ENCODE measurements at places on chromosomes 13 and 19. TPM values are rescaled to one million over a fixed set of nuclear protein-coding genes. Genes with fewer than 3 reads are reported as not detected.

- H3K4me3 ChIP-seq, result no peak overlapping the region
- H3K27me3 ChIP-seq, result no peaks in the 10 kb centered on the region
- H3K36me3 ChIP-seq, result no peaks in the 10 kb centered on the region
- no peak overlapping the region for H3K27ac ChIP-seq
These were observed 479.1 kb downstream of the FOXO1 start for GRCh38 chr13:40187324-40187795.

DNA sequence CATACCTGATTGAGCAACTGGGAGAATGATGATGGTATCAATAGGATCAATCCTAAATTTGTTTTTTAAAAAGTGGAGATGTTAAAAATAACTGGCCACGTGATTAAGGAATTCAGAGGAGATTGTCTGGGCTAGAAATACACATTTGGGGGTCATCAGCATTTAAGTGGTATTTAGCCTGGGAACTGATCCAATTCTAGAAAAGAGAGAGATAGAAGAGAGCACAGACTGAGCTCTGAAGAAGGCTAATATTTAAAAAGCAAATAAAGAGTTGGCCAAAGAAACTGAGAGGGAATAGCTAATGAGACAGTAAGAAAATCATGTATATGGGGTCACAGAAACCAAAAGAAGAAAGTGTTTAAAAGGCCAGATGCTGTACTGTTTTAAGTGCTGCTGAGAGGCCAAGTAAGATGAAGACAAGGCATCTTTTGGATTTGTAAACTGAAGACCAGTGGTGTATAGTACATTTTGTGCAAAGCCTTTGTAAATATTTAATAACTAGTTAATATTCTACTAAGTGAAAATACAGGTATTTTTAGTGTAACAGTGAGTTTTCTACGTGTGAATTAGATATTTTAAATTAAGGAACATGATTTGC, 40.2 kb downstream of the UBL3 start:
- no peaks in the 10 kb centered on the region for H3K27me3 ChIP-seq
- H3K36me3 ChIP-seq, result no peaks in the 10 kb centered on the region
- no peak overlapping the region for H3K4me3 ChIP-seq
- DNase-seq, result no peak
- no peaks in the 10 kb centered on the region for H3K4me1 ChIP-seq

GRCh38 chr19:35220315-35220921, 8.1 kb downstream of the FAM187B start:
- DNase-seq, result no peak
- H3K4me1 ChIP-seq, result no peaks in the 10 kb centered on the region
- H3K27me3 ChIP-seq, result no peaks in the 10 kb centered on the region
- H3K27ac ChIP-seq, result no peak overlapping the region

DNA sequence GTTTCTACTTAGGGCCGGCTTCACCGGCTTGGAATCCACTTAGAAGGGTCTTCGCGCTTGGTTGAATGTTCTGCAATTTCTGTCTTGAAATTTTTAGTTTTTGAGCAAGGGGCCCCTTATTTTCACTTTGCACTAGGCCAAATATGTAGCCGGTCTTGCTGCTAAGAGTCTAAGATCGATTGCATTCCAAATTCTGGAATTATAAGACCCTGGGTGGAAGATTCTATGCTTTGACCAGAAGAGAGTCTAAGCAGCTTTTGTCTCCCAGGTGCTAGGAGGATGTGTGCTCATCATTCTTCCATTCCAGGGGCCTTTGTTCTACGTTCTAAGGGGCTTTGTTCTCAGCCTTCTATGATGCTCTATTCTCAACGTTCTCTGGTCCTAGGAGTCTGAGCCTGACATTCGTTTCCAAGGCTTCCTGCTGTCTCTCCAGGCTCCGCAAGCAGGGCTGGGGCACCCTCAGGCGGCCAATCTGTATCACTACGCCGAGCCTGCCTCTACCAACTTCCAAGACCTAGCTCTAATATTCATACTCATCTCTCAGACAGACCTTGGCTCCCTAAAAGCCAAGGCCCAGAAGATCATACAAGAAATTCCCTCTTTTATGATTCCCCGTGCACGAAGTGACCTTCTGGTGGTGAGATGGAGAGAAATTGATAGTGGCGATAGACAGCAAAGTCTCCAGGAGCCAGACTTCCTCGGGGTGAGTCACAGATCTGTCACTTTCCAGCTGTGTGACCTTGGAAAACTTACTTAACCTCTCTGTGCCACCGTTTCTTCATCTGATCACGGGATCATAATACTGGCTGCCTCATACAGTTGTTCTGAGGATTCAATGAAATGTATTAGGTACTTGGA, 982 bp upstream of the DACT3 start:
- H3K27ac ChIP-seq, result no peak overlapping the region
- no peaks in the 10 kb centered on the region for H3K36me3 ChIP-seq
- peaks cover 14% of the 10 kb centered on the region for H3K4me1 ChIP-seq
- peak overlapping the region; percentile 51 for H3K4me3 ChIP-seq

- DNase-seq, result no peak
- no peaks in the 10 kb centered on the region for H3K4me1 ChIP-seq
- H3K27ac ChIP-seq, result no peak overlapping the region
- H3K36me3 ChIP-seq, result peaks cover 6% of the 10 kb centered on the region
- no peak overlapping the region for H3K4me3 ChIP-seq
These were observed 22.5 kb downstream of the DOT1L start for GRCh38 chr19:2186071-2186846.

GRCh38 chr13:111317571-111318345, 2.7 kb upstream of the TEX29 start:
- H3K4me1 ChIP-seq, result no peaks in the 10 kb centered on the region
- no peaks in the 10 kb centered on the region for H3K27me3 ChIP-seq
- H3K4me3 ChIP-seq, result no peak overlapping the region
- H3K27ac ChIP-seq, result no peak overlapping the region
- no peaks in the 10 kb centered on the region for H3K36me3 ChIP-seq
- no peak for DNase-seq

Gene FGF9
- total RNA-seq, result not detected

Gene ZNF724
- 67.2 TPM for total RNA-seq

DNA sequence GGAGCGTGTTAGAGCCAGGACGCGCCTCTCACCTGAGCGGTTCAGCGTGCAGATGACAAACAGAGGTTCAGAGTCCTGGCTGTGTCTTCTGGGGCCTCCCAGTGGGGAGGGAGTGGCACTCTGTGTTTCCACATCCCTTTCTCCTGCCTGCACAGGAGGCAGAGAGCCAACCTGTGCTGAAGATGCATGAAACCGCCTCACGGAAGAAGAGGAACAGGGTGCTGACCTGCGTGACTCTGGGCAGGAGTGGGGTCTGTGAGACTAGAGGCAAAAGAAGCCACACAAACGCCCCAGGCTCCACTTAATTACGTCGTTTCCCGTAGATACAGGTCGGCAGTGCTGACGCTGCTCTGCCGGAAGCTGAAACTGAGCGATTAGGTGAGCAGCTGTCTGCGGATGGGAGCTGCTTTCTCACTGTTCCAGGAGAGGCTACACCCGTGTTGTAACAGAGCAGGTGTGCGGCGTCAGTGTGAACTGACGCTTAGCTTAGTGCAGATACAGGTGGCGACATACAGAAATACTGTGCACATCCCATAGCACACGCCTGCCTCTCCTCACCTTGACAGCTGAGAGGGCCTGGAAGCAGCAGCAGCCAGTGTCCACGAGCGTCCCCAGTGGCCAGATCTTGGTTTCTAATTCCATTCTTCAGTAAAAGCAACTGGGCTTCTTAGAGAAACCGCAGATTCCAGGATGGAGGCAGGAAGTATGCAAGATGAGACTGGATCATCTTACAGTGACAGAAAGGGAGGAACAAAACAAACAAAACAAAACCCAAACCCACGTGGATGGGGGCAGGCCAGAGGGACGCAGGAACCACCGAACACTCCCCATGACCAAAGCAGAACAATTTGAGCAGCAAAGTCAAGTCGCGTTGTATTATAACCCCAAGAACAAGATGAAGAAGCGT, 37.7 kb upstream of the MCF2L start:
- DNase-seq, result no peak
- H3K36me3 ChIP-seq, result no peaks in the 10 kb centered on the region
- no peak overlapping the region for H3K27ac ChIP-seq
- H3K4me3 ChIP-seq, result no peak overlapping the region
- H3K4me1 ChIP-seq, result no peaks in the 10 kb centered on the region
- H3K27me3 ChIP-seq, result no peaks in the 10 kb centered on the region

DNA sequence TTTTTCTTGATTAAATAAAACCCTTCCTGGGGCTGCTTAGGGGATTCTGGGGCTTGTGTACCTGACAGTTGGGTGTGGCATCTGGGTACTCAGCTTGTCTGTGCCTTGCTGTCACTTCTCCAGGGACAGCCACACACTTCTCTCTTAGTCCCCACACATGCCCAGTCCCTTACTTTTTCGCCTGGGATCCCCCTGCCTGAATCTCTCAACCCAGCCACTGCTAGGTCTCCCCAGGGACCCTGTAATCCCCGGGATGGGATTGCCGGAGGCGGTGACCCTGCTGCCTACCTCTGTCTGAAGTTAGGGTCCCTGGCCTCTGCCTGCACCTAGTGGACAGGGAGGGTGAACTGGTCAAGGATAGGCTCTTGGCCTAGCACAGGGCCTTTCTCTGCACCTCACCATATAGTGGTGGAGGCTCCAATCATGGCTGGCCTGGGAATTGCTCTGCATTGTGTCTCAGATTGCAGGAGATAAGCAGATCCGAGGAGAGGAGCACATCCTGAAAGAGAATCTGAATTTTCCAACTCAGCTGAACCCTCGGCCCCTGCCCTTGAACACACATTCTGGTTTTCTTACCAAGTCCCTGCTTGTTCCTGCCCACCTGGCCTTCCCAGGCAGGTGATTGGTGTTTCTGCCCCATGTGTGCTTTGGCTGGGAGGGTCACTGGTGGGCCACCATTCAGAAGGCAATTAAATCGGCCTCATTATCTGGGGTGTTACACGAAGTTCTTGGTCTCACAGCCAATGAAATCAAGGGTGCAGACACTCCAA, 8.7 kb upstream of the ZNF492 start:
- no peak for DNase-seq
- no peaks in the 10 kb centered on the region for H3K27me3 ChIP-seq
- H3K4me3 ChIP-seq, result no peak overlapping the region
- no peaks in the 10 kb centered on the region for H3K4me1 ChIP-seq
- H3K36me3 ChIP-seq, result no peaks in the 10 kb centered on the region

GRCh38 chr19:15639596-15639995, 1.1 kb upstream of the CYP4F3 start:
- H3K27me3 ChIP-seq, result no peaks in the 10 kb centered on the region
- DNase-seq, result no peak
- H3K4me1 ChIP-seq, result no peaks in the 10 kb centered on the region
- no peaks in the 10 kb centered on the region for H3K36me3 ChIP-seq
- no peak overlapping the region for H3K27ac ChIP-seq

DNA sequence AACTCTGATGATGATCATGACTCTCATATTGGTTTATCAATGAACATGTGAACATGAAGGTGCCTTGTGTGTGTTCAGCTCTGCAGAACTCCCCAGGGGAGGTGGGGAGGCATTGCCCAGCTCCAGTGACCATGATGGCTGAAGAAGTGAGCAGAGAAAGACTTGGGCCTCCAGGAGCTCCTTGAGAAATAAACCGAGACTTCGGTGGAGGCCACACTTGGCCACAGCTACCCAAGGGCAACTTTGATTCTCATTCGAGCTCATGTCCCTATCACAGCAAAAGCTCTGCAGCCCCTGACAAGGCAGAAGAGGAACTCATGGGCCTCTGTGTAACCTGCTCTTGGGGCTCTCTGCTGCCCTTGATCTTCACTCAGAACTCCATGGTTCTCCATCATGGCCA, 44.1 kb upstream of the ZNF536 start:
- H3K4me3 ChIP-seq, result no peak overlapping the region
- H3K4me1 ChIP-seq, result no peaks in the 10 kb centered on the region
- H3K36me3 ChIP-seq, result no peaks in the 10 kb centered on the region
- DNase-seq, result no peak
- no peaks in the 10 kb centered on the region for H3K27me3 ChIP-seq
- H3K27ac ChIP-seq, result no peak overlapping the region
